ENCODE measurements at places on chromosomes 12 and 14. TPM values are rescaled to one million over a fixed set of nuclear protein-coding genes. Genes with fewer than 3 reads are reported as not detected.
A peak's percentile ranks its signal among the peaks of the same experiment; 100 is the strongest.

GRCh38 chr12:107967170-107967569 lies 161.9 kb upstream of the WSCD2 start:
- DNase-seq: no peak

GRCh38 chr14:35337269-35338255 lies 45.4 kb downstream of the PSMA6 start:
- DNase-seq: peak; percentile 19

Gene PTHLH
- not detected for total RNA-seq

Gene ITGB7
- total RNA-seq: 1.4 TPM

Gene PRKCH
- 8.7 TPM for total RNA-seq

Gene MSI1
- total RNA-seq: 64.5 TPM

Gene RERGL
- total RNA-seq: not detected
